ENCODE measurements at places on chromosomes 2 and 18.

DNA sequence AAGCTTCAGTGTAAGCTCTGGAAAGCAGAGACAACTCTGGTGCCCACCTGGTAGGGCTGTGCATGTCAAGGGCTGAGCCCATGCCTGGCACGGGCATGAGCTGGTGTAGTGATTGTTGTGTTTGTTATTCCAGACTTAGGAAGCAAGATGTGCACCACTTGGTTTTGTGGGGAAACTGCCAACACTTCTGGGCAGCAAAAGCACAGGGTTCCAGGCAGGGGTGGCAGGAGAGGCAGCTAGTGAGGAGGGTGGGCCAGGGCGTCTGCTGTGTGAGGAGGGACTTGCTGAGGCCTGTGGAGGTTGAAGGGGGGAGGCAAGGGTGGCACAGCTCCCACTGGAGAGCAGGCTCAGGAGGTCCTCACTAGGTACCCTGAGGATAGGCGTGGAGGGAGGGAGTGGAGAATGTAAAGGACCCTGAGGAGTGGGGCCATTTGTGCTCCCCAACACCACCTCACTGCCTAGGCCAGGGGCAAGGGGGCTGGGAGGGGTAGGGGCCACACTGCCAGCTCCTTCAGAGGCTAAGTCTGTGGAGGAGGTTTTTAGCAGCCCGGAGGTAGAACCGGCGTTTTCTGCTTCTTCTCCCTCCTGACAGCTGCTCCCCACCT is 104.0 kb upstream of the POU3F3 start:
- no peak for DNase-seq

GRCh38 chr2:113209011-113209645 is 35.4 kb downstream of the PSD4 start:
- DNase-seq, result no peak

DNA sequence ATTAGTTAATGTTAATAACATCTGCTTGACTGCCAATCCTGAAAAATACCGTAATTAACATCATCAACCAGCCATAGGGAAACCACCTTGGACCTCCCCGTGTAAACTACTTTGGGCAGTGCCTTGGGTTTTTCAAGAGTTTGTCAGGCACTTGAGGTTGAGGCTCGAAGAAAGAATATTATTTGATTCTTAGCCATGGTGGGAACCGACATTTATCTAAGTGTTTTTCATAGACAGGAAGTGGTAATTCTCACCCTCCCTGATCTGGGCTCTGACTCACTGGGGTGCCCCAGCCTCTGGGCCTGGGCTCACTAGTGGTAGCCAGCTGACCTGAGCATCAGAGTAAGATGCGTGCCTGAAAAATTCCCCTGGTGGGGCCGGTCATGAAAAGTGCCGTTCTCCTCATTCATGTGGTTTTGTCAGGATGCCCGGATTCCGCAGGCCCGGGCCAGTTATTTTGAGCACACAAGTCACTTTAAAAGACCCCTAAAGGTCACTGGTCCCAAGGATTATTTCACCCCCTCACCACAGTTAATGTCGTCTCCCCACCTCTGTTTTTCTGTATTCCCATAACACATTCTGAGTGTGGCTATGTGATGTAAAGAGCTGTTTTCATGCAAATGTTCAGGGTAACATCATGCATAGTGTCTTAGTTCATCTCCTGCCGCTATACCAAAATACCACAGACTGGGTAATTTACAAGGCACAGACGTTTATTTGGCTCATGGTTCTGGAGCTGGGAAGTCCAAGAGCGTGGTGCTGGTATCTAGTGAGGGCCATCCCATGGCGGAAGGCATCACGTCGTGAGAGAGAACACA is 21.6 kb upstream of the SPATA3 start:
- DNase-seq, result peak; percentile 59

- DNase-seq, result no peak
Measured at GRCh38 chr2:64854773-64855237, 134.4 kb upstream of the SLC1A4 start.

- no peak for DNase-seq
Measured at GRCh38 chr2:175855794-175856453, 146.1 kb downstream of the LNPK start.

GRCh38 chr18:78797499-78797898 is 182.1 kb upstream of the SALL3 start:
- DNase-seq, result no peak
